ENCODE measurements at places on chromosomes 6 and 20.

- no peak for DNase-seq
These were observed 297.3 kb upstream of the JAG1 start for GRCh38 chr20:10971096-10971495.

DNA sequence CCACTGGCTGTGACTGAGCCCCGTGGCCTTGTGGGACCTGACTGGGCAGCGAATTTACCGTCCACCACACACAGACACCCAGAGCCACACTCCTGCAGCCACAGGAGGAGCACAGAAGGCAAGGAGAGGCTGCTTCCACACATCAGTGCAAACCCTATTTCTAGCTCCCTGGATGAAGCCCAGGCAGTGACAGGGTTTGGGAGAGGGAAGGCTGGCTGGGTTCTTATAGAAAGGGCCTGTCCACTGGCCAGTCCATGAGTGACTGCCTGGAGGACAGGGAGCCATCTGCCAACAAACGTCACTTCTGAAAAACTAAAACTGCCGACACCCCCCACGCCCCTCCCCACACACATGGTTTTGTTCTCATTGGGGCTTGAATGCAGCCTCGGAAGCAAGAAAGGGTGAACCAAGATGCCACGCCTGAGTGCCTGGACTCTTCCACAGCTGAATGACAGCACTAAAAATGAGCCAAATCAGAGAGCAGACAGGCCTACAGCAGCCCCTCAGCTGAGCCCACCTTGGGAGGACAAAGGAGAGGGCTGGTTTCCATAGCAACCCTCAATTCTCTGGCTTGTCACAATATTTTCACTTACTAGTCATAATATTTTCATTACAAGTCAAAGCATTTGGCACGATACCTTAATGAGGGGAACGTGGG, 38.4 kb downstream of the RRBP1 start:
- DNase-seq, result no peak

DNA sequence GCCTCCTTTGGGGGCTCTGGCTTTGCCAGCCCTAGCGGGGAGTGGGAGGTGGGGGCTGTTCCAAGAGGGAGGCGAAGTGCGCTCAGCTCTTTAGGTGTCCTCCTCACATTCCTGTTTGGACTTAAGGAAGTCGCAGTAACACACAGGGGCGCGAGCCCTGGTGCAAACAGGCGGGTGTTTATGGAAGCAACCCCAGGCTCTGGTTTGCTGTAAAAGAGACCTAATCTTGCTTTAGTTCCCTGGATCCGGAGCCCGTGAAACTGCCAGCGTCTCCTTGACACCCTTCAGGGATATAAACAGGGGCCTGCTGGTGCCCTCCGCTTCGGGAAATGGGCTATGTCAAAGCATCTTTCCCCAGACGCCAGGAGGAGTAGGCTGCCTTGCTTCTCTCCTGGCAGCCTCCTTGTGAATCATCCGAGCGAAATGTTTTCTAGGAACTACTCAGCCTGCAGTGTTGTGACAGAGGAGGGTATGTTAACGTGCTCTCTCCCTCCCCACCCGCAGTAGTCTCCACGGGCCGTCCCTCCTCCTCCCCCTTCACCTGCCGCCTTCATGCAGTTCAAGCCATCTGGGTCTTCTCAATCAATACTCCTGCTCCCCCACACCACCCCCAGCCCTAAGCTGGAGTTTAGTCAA, 168.0 kb upstream of the LRFN2 start:
- DNase-seq, result peak; percentile 65

DNA sequence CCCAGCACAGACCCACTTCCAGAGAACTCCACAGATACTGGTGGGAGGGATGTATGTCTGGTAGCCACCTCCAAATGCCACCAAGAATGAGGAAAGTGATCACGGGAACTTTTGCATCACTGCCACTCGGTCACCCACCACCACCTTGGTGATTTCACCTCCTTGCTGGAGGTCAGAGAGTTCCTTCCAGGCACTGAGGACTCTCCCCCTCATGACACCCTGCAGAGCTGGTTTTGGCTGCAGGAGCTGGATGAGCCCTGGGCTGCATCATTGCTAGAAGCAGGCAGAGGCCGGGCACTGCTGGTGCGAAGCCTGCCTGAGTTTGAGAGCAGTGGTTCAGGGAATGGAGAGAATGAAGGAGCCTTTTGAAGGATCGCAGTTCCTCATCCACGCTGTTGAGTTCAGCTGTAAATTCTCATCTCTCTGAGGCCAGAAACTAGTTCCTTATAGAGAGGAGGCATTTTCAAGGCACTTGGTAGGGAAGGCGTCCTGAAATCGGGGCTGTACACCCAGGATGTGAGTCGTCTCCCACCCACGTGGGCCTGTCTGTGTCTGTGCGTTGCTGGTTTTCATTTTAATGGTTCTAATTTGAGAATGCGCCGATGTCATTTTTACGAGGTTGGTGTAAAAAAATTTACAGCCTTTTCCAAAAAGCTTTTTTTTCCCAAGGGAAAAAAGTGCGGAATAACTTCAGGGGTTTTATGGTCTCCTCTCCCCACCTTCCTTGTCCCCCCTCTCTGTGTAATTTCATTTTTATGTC, 25.0 kb downstream of the FOXP4 start:
- DNase-seq, result peak; percentile 26

- DNase-seq, result no peak
These were observed 266.3 kb downstream of the ERMARD start for GRCh38 chr6:170017603-170018320.

DNA sequence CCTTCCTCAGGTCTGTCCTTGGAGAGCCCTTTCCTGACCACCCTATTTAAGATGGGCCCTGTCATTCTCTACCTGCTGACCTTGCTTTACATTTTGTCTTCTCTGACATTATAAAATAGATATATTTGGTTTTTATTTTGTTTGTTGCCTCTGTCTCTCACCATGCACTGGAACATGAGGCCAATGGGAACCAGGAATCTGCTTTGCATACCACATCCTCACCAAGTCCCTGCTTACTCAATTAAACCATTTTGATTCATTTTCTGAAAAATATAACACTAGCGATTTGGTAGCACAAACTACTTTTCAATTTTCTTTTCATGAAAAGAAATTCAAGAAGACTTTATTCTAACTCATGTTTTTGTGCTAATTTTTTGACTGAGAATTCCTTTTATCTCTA, 32.8 kb upstream of the POPDC3 start:
- DNase-seq, result no peak

- no peak for DNase-seq
These were observed 8.7 kb downstream of the CHD6 start for GRCh38 chr20:41609474-41609873.

GRCh38 chr20:10621149-10621548, 52.6 kb downstream of the JAG1 start:
- no peak for DNase-seq

DNA sequence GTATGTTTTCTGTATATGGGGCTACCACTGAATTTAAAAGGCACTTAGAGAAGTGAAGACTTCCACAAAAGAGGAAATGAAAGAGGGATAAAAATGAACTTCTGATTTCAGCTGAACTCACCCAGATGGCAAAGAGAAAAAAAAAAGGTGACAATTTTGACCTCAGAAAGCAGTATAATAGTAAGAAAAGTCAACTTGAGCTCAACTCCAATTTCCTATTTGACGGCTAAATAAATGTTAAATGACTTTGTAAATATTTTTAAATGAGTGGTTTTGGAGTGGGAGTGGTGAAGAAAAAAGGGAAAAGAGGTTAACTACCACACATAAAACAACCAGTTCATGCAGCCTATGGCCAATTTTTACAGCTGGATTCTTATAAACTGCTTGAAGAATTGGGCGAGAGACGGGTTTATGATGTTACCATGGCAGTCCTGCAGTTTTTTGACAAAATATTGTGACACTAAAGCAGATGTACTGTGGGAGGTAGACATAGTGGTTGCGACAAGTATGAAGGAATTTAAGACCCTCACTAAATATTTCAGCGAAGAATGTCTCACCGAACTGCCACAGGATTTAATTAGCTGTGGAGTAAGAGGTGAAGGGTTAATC, 49.8 kb upstream of the ADTRP start:
- no peak for DNase-seq

GRCh38 chr6:3803627-3804468, 45.3 kb upstream of the FAM50B start:
- DNase-seq, result peak; percentile 93

Data from fibroblast of mammary gland (primary cell).